ENCODE measurements at places on chromosomes 11 and 22.

GRCh38 chr11:45335434-45335833, 49.3 kb upstream of the SYT13 start:
- DNase-seq: no peak

DNA sequence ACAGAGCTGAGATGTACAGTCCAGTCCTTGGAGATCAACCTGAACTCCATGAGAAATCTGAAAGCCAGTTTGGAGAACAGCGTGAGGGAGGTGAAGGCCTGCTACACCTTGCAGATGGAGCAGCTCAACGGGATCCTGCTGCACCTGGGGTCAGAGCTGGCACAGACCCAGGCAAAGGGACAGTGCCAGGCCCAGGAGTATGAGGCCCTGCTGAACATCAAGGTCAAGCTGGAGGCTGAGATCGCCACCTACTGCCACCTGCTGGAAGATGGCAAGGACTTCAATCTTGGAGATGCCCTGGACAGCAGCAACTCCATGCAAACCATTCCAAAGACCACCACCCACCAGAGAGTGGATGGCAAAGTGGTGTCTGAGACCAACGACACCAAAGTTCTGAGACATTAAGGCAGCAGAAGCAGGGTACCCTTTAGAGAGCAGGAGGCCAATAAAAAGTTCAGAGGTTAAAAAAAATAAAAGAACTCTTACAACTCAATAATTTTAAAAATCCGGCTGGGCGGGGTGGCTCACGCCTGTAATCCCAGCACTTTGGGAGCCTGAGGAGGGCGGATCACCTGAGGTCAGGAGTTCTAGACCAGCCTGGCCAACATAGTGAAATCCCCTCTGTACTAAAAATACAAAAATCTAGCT, 69.9 kb upstream of the RTL6 start:
- DNase-seq: peak; percentile 17

- DNase-seq: no peak
Measured at GRCh38 chr11:67041602-67042001, 15.0 kb upstream of the RHOD start.

- no peak for DNase-seq
Measured at GRCh38 chr11:132116516-132116915, 746.1 kb downstream of the NTM start.

- DNase-seq: no peak
Measured at GRCh38 chr11:79019277-79019676, 421.6 kb downstream of the TENM4 start.

DNA sequence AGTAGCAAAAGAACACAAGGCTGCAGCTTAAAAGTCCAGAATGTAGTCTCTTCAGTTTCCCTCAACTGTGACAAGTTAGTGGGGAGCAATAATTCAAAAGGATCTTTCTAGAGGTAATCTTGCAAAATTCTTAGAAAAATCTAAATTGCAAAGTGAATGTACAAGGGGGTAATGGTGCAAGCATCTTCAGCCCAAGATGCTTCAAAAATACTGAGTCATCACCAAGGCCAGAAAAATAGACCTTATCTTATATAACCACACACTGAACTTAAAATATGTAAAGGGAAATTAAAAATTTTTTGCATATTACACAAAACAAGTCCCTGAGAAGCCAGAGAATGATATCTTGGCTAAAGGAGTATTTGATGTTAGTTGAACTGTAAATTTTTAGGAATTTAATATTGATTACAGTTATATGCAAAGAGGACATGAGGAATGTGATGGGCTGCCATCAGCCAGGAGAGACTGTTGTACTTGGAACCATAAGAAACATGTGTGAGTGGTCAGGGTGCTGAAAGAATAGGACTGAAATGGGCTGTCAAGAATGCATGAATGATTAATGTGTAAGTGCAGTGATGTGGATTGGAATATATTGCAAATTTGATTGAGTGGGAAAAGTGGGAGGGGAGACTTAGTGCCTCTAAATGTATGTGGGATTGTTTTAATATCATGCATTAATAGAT, 85.7 kb upstream of the LIN7C start:
- DNase-seq: no peak

DNA sequence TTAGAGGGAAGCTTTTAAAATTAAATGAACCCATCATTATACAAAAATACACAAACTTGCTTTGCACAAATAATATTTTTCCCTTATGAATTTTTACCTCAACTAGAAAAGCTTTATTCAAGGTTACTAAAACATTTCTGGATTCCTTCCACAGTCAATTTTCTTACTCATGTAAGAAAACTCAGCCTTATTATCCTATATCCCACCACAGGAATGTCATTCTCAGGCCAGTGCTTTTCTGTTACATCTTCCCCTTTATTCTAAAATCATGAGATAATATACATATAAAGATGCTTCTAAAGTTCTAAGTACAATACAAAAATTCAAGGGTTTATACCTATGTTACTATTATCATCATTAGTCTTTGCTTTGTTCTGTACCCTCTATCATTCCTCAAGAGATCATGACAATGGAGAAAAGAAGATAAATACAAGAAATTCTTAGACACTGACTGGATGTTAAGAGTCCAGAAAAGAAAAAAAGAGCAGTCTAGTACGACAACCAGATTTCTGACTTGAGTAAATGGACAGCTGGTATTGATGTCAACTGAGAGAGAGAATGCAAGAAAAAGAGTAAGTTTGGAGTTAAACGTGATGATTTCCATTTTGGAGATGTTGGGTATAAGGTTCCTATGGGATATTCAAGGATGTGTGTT, 60.3 kb downstream of the MTMR2 start:
- no peak for DNase-seq

DNA sequence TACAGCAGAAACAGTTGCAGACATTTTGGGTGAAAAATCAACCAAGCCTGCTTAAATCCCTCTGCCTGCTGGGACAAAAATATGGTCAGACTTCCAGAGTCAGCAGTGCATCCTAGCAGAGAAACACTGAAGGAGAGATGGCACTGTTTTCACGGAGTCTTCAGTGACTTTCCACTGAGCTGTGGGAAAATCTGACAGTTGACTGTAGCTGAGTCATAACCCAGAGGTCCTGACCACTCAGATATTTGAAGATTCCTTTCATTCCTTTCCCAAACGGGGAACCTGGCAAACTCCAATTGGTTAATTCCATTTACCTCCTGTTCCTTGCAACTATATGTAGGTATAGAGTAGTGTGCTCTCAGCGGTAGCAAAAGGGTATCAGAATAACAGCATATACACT, 20.9 kb upstream of the UPB1 start:
- DNase-seq: peak; percentile 66

DNA sequence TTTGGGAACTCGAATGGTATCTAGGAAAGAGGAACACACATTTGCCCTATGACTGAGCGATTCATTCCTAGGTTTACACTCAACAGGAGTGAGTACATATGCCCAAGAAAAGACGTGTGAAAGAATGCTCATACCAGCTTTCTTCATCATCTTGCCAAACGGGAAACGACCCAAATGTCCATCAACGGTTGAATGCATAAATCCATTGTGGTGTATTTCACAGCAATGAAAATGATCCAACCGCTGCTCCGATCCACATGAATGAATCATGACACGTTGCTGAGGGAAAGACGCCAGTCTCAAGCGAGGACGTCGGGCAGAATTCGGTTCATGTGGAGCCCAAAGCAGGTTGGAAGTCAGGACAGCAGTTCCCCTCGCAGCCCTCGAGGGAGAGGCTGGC, 71.5 kb downstream of the CYTH4 start:
- no peak for DNase-seq

- no peak for DNase-seq
Measured at GRCh38 chr11:8947230-8947943, 4.6 kb upstream of the ASCL3 start.

- no peak for DNase-seq
Measured at GRCh38 chr22:32076761-32077084, 33.7 kb downstream of the SLC5A1 start.

DNA sequence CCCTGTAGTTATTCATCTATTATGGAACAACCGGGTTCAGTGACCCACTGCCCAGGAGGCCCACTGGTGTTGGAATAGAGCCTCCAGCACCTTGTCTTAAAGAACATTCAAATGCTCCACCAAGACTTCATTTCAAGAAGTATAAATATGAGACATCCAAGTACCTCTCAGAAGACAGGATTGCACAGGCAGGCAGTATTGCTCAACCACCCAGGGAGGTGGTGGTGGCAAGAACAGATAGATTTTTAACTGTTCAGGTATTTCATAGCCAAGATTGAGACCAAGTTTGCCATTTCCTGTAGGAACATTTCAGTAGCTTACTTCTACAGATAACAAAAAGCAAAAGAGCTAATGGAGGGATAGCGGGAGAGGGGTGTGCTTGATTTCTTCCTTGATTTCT, 78.7 kb downstream of the COMMD9 start:
- peak; percentile 73 for DNase-seq

GRCh38 chr22:37679670-37680069, 4.2 kb downstream of the LGALS1 start:
- DNase-seq: no peak

GRCh38 chr11:5285703-5286340, 15.9 kb downstream of the OR51B4 start:
- DNase-seq: peak; percentile 89

DNA sequence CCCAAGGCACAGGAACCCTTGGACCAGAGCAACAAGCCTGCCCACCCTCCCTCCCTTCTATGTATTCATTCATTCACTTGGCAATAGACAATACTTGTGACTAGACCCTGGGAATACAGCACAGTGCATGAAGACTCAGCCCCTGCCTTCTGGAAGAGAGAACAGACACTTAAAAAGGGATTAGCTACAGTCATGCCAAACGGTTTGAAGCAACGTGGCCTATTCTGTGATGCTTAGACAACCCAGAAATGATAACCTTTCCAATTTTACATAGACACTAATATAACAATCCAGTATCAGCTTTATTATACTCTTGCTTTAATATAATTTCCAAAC, 52.6 kb downstream of the KREMEN1 start:
- DNase-seq: no peak

- DNase-seq: peak; percentile 64
Measured at GRCh38 chr11:121437018-121437685, 15.0 kb upstream of the SORL1 start.
